ENCODE measurements at places on chromosomes 16 and 17.

DNA sequence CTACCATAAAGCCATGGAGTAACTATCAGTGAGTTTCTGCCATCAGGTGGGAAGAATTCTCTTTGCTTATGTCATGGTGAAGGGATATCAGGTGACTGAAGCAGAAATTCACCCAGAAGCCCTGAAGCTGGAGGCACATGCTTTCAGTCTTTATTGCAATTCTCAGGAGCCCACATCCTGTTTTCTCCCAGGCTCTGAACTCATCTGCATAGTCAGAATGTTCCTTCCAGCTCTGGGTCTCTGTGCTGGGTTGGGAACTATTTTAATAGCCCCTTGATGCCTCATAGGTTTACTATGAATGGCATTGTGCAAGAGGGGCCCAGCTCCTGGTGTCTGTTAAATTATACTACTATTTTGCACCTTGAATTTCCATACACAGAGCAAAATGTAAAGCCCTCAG is 198.4 kb upstream of the SOX9 start:
- DNase-seq = no peak

DNA sequence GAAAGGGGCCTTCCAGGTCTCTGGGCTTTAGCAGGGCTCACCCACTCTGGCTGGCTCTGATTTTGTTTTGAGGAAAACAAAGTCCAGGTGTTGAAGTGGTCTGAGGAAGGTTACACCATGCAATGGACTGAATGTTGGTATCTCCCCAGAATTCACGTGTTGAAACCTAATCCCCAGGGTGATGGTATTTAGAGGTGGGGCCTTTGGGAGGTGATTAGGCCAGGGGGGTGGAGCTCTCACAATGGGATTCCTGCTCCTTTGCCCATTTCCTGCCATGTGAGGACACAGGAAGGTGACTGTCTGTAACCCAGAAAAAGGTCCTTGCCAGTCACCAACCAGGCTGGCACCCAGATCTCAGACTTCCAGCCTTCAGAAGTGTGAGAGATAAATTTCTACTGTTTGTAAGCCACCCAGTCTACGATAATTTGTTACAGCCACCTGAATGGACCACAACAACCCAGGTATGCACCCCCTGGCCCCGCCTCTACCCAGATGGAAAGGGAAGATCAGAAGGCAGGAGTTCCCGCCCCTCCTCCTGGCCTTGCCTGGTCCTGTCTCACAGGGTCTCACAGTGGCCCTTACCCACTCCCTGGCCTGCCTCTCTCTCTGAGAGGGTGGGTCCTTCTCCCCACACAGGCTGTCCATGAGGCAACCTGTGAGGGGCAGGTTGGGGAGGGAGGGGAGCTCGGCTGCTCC is 32.0 kb downstream of the LRRC75A start:
- no peak for DNase-seq

DNA sequence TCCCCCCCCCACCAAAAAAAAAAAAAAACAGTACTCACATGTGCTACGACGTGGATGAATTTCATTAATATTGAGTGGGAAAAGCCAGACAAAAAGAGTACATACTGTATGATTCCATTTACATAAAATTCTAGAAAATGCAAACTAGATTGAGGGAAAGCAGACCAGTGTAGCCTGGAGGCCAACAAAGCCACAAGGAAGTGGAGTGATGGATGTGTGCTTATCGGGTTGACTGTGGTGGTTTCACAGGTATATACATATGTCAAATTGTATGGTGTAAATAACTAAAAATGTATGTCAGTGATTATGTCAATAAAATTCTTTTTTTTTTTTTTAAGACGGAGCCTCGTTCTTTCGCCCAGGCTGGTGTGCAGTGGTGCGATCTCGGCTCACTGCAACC is 1.9 kb upstream of the PLD6 start:
- no peak for DNase-seq

DNA sequence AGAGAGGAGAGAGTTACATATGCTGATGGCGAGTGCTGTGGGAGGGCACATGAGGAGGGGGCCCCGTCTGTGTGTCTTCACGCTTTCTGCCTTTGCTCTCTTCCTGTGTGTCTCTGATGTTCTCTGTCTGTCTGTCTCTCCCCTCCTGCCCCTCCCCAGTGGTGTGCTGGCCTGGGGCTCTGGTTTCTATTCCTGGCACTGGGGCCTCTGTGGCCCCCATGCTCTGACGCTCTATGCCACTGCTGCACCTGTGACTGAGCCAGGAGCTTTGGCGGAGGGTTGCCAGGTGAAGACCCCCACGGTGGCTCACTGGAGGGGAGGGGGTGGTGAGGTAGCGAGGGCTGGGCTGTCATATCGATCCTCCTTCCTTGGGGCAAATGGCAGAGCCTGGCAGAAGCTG is 24.6 kb upstream of the BRD7 start:
- DNase-seq = no peak

DNA sequence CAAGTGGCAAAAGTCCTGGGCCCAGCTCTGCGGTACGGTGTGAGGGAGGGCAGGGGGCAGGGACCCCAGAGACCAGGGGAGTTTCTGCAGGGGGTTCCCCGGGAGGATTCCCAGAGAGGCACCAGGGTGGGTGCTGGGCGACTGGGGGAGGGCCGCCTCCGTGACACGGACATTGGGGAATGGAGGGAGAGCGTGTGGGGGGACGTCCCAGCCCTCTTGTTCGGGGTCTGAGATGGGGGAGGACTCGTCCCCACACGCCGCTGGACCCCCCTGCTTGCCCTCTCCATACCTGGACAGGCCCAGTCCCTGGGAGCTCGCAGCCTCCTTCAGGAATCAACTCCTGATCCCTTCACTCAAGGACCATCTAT is 26.3 kb upstream of the C1QTNF8 start:
- no peak for DNase-seq

DNA sequence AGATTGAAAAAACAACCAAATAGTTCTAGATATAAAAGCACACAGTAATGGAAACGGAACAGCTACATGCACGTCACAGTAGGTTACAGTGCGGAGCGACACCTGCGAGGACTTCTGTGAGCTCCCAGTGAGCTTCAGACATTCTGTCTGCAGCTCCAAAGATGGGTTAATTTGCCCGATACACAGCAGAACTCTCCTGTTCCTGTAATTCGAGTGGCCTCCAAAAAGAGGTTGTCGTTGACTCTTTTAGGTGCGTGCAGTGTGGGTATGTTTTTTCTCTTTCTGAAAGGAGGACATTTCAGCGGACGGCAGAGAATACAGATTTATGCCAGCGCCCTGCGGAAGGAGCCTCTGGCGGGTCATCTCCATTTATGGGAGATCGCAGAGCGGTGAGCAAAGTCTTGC is 2.9 kb downstream of the OR1F1 start:
- DNase-seq = no peak
